ENCODE measurements at places on chromosomes 1 and 21. TPM values are rescaled to one million over a fixed set of nuclear protein-coding genes. Genes with fewer than 3 reads are reported as not detected.

The FCRL2 gene
- total RNA-seq: 0.36 TPM

The PPIAL4G gene
- not detected for total RNA-seq

The LRRIQ3 gene
- total RNA-seq: 1.6 TPM

The CD5L gene
- 0.10 TPM for total RNA-seq

The IVL gene
- 12.1 TPM for total RNA-seq

All from GM12878 (cell line).